ENCODE measurements at places on chromosomes 3 and 15.

- DNase-seq = no peak
These were observed 81.1 kb downstream of the SLTM start for GRCh38 chr15:58852347-58852746.

DNA sequence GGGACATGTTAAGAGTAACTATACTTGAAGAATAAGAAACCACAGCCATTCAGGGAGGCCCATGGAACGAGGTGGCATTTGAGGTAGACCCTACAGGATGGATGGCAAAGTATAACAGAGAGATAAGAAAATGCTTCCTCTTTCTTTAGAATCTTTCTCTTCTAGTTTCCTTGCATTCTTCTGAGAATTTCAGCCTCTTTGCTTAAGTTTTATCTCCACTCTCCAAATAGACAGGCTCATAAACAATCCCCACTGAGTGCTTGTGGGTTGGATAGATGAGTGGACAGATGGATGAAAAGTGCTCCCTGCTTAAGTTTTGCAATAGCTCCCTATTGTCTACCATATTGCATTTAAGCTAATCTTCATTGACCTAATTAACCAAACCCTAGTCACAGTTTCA is 103.7 kb downstream of the MEX3B start:
- DNase-seq = no peak

GRCh38 chr15:60745469-60746061 is 266.6 kb upstream of the ICE2 start:
- DNase-seq = no peak

DNA sequence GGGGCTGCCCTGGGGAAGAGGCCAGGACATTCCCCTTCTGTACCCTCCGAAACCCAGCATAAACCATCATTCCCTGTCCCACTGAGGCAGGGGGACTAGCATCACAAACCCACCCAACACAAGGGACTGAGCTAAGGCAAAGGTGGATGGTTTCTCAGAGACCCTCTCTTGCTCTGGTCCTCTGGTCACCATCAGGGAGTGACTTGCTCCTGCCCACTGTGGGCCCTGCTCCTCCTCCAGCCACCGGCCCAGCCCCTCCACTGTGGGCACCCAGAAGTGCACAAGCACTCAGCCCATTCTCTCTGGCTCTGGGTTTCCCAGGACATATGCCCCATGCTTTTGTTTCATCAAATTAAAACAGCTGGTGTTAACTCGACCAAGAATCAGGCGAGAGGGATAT is 44.9 kb downstream of the PTH1R start:
- no peak for DNase-seq

GRCh38 chr3:195913382-195913781 is 5.0 kb upstream of the TNK2 start:
- no peak for DNase-seq

- no peak for DNase-seq
These were observed 56.1 kb upstream of the PIAS1 start for GRCh38 chr15:67997996-67998395.

GRCh38 chr3:28615971-28616370 is 267.3 kb upstream of the AZI2 start:
- no peak for DNase-seq

GRCh38 chr3:64608741-64609140 is 79.1 kb downstream of the ADAMTS9 start:
- DNase-seq = no peak

DNA sequence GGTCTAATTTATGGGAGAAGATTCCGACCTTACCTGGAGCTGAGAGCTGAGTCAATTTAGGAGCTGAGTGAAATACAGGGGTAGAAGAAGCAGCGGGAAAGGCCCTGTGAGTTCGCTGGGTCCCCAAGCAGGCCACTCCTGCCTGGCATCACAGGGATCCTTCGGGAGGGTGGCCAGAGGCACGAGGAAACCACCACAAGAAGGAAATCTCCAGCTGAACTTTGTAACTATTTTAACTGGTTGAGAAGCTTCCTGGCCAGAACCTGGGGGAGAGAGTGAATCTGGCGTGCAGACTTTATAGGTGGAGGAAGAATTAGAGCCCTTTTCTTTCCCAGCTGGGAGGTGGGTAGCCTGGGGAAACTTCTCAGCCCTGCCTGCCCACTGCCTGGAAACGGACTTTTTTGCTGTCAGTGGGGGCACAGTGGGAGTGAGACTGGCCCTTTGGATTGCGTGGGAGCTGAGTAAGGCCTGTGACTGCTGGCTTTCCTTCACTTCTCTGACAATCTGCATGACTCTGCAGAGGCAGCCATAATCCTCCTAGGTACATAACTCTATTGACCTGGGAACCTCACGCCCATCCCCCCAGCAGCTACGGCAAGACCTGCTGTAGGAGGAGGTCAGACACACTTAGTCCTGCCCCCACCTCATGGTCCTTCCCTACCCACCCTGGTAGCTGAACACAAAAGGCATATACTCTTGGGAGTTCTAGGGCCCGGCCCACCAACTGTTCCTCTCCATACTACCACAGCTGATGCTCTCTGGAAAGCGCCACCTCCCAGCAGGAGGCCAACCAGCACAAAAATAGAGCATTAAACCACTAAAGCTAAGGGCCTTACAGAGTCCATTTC is 340.7 kb downstream of the CNTN3 start:
- DNase-seq = no peak

GRCh38 chr3:14649466-14649865 is 2.1 kb upstream of the CCDC174 start:
- no peak for DNase-seq

Data from HuH-7.5 (cell line).